Body of pancreas (tissue), 4 donors: ENCODE measurements at places on chromosomes 4 and X.

DNA sequence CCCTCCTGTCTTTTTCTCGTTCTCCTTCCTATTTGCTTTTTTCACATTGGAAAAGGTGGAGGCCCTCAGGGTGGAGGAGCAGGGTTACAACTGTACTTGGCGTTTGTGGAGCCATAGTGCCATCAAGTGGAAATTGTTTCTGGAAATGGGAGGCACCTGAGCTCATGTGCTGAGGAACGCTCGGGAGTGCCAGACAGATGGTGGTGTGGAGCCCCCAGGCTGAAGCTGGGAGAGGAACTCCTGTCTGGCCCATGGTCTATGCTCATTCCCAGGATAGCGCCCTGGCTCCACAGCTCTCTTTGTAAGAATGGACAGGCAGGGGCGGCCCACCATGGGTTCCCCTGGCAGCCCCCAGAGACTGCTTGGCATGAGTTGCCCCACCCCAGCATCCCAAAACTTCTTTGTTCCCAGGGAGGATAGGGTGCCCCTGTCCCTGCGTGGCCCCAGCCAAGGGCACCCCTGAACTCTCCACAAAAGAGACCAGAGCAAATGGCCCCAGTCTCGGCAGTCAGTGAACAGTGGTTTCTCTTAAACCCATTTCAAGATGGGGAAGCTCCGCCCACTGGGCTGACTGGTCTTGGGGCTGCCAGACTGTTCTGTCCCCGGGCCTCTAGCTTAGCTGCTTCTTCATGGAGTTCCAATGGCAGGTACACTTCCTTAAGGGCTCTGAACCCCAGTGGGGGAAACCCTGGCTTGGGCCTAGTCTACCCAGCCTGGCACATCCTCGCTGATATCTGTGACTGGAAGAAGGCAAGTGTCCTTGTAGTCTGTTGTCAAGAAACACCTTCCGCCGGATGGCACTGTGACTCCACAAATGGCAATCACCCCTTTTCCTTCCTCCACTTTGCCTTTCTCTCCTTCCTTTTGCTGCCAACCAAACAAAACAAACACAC is 70.1 kb downstream of the NBDY start:
- DNase-seq: peak; percentile 75

GRCh38 chr4:185304944-185305690 is 90.6 kb downstream of the LRP2BP start:
- no peak for DNase-seq

DNA sequence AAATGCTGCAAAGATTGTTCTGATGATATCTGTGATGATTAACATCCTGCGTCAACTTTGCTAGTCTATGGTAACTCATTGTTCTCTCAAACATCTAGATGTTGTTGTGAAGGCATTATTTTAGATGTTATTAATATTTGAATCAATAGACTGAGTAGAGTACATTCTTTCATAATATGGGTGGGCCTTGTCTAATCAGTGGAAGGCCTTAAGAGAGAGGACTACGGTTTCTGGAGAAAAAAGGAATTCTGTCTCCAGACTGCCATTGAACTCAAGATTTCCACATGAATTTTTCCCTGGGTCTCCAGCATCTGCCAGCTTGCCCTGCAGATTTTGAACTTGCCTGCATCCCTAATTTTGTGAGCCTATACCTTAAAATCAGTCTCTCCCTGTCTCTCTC is 2381.1 kb upstream of the AGA start:
- DNase-seq: no peak

DNA sequence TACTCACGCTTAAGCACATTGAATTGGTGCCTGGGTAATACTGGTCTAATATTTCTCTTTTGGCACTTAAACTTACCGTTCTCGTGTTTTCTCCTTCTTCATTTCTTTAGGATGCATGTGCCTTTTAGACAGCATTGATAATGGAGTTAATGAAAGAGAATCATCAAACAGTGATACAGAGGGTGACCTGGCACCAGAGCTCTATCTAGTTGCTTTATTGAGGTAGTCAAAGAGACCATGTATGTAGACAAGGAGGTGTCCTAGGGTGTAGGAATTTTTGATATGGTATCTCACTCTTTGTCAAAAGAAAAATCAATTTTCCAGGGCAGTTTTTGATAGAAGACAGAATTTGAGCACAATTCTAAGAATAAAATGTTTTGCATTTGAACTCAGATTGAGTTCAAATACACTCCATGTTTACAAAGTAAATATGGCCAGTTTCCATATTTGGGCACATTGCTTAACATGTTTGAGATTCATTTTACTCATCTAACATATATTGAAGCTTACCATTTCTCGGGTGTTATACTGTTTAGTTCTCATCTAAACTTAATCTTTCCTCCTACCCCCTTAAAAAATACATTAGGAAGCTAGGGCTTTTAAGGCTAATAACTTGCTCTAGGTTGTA is 92.0 kb downstream of the WWC2 start:
- DNase-seq: no peak

GRCh38 chr4:93540562-93540961 is 288.0 kb upstream of the ATOH1 start:
- DNase-seq: no peak

GRCh38 chr4:154366956-154367355 is 124.6 kb downstream of the DCHS2 start:
- no peak for DNase-seq

DNA sequence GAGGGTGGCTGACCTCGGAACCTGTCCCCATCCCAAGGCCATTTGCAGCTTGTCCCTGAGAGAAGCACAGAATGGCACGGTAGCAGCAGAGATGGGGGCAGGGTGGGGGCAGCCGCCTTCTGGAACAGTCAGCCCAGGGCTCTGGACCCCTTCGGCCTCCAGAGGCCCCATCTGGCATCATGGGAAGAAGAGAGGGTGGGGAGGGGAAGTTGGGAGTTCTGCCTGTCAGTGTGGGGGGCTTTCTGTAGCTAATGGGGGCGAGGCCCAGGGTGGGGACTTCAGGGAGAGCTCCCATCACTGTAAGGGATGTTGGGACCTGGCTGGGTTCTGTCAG is 62.9 kb upstream of the ADRA2C start:
- DNase-seq: no peak

DNA sequence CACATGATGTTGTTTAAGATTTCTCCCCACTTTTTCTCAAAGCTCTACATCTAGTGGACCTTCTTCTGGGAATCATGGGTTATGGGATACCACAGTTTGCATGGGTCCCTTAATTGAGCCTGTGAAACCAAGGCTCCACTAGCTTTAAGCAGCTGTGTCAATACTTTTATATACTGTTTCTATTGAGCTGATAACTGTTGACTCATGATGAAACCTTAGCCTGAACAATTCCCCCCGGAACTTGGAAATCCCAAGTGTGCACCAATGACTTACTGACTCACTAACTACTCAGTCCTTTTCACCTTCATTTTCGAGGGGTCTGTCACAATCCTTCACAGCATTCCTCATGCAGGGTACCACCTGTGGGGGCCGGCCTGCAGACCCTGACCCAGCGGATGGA is 12.7 kb upstream of the SPIN4 start:
- DNase-seq: no peak

DNA sequence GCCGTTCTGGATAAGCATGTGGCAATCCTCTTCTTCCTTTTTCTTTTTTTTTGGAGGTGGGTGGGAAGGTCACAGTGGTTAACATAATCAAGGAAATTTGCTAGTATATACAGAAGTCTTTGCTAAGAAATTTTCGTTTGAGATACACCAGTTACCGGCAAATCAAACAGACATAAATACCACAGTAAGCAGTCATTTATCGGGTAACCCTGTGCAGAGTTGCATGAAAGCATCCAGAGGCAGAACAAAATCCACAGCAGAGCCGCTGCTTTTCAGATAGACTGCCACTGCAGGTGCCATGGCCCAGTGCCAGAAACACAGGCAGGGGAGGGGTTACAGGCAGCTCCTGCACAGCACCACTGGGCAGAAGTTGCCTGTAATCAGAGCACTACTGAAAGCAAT is 179.1 kb upstream of the MAB21L2 start:
- peak; percentile 86 for DNase-seq

GRCh38 chr4:56859841-56860240 is 38.3 kb upstream of the SPINK2 start:
- no peak for DNase-seq

DNA sequence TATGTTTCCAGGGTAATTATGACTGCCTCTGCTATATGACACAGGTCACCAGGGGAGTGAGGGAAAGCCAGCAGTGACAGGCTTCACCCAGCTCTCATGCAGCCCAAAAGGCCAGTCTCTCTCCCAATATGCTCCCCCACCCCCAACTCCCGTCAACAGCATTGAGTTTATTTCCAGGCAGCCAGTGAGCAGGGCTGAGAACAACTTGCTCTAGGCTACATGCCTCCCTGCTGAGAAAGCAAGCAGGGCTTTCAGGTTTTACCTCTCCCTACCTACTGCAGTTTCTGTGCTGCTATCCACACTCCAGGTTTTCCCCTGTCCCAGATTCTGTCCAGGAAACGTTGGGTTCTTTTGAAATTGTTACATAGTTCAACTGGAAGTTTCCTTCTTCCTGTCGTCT is 291.4 kb downstream of the PABPC4L start:
- DNase-seq: no peak

DNA sequence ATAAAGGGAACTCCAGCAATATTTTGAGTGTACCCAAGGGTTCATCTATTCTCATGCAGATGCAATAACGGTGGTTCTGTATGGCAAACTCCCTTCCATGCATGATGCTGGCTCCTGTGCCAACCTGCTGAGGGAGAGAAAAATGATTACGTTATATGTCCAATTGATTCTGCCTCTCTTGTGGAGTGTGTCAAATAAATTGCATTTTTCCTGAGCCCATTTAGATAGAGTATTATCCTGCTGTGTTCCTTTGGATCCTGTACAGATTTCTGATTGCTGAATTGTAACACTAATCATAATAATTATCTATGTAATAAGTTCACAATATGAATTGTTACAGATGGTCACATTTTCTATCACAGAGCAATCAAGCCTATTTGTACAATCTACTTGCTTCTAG is 821.7 kb downstream of the C4orf33 start:
- DNase-seq: no peak
